ENCODE measurements at places on chromosomes 13 and 19. TPM values are rescaled to one million over a fixed set of nuclear protein-coding genes. Genes with fewer than 3 reads are reported as not detected.

DNA sequence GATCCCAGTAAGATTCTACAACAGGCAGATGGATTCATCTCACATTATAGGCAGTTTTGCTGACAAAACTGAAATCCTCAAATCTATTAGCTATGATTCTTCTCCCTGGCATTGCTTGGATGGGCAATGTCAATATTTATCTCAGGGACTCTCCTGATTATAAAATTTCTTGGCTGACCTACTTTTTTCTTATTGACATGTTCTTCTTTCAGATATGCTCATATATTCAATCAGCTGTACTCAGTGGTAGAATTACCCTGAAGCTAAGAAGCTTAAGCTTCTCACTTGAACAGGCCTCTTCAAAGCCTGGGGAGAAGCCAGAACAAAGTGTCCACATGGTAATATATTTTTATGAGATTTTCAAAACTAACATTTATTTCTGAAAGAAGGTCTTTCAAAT, 513.6 kb downstream of the PCDH9 start:
- H3K36me3 ChIP-seq = no peaks in the 10 kb centered on the region
- no peaks in the 10 kb centered on the region for H3K27me3 ChIP-seq
- no peaks in the 10 kb centered on the region for H3K4me1 ChIP-seq
- no peak for DNase-seq

GRCh38 chr19:5456841-5457200, 1.6 kb downstream of the ZNRF4 start:
- no peak overlapping the region for H3K27ac ChIP-seq
- no peaks in the 10 kb centered on the region for H3K36me3 ChIP-seq
- no peak overlapping the region for H3K4me3 ChIP-seq
- no peak for DNase-seq
- H3K4me1 ChIP-seq = no peaks in the 10 kb centered on the region

- no peaks in the 10 kb centered on the region for H3K36me3 ChIP-seq
- H3K27ac ChIP-seq = no peak overlapping the region
- H3K4me3 ChIP-seq = peak overlapping the region; percentile 55
- peaks cover 50% of the 10 kb centered on the region for H3K4me1 ChIP-seq
Measured at GRCh38 chr19:10419646-10420443, 493 bp upstream of the PDE4A start.

- peak; percentile 47 for DNase-seq
- no peaks in the 10 kb centered on the region for H3K36me3 ChIP-seq
- H3K4me1 ChIP-seq = peaks cover 5% of the 10 kb centered on the region
Measured at GRCh38 chr13:111344471-111345191, 24.2 kb downstream of the TEX29 start.

DNA sequence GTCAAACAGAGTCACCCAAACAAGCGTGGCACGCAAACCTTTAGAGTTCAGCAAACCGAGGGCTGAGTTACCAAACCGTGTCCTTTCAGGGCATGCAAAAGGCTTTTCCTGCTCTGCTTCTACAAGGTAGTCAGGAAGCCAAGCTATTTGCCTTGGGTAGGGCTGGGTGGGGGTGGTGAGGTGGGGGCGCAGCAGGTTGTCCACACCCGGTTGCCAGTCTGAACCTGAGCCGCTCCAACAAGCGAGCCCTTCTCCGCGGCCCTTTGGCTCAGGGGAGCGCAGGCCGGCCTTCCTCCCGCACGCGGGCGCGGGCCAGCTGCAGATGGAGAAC, 347 bp upstream of the CLDN10 start:
- DNase-seq = no peak
- peaks cover 44% of the 10 kb centered on the region for H3K27me3 ChIP-seq
- no peaks in the 10 kb centered on the region for H3K4me1 ChIP-seq
- no peaks in the 10 kb centered on the region for H3K36me3 ChIP-seq

THSD8 gene
- 4.5 TPM for total RNA-seq

All from astrocyte (in vitro differentiated cells and primary cell).